Dermis microvascular lymphatic vessel endothelial cell (primary cell): ENCODE measurements at places on chromosomes 5 and 9. TPM values are rescaled to one million over a fixed set of nuclear protein-coding genes. Genes with fewer than 3 reads are reported as not detected.

FAM200C gene
- 2.9 and 3.1 TPM in 2 replicates for total RNA-seq

PCDHGB4 gene
- total RNA-seq = 6.4 and 10.6 TPM in 2 replicates

C9orf85 gene
- 13.0 TPM in 2 replicates for total RNA-seq

RAPGEF1 gene
- total RNA-seq = 32.9 and 41.3 TPM in 2 replicates

LPAR1 gene
- 0.13 TPM in 1 of 2 replicates, not detected in the other for total RNA-seq
